ENCODE measurements at places on chromosomes 4 and X.

DNA sequence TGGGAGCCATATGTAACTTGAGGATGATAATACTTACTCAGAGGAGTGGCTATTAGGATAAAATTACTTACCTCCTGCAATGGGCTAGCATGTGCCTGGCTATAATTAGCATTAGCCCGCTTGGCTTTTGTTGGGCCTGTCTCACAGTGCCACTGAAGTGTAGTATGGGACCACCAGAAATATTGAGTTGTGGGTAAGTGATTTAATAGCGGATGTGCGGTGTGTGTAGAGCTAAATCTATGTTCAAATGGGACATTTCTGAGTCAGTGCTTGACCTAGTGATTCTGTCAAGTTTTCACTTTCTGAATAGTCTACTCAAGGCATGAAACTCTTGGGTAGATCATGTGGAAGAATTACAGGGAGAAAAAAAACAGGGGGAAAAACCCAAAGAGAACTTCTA is 3.5 kb upstream of the CLNK start:
- DNase-seq: no peak

- DNase-seq: no peak
Observed at GRCh38 chr4:142547974-142548373, 298.1 kb downstream of the INPP4B start.

DNA sequence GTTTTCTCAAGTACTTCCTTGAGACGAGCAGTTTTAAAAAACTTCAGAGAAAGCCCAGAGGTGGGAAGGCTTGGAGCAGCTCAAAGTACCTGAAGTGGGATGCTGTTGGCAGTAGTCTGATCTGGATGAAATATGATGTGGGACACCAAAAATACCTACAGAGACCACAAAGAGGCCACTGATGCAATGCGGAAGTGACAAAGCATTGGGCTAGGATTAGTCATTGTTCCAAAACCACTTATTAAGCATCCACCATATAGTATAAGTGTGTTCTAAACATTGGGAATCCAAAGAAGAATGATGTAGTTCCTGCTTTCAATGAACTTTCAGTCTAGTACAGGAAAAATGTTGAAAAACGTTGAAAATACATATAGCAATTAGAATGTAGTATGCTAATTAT is 386.1 kb upstream of the CNKSR2 start:
- no peak for DNase-seq

DNA sequence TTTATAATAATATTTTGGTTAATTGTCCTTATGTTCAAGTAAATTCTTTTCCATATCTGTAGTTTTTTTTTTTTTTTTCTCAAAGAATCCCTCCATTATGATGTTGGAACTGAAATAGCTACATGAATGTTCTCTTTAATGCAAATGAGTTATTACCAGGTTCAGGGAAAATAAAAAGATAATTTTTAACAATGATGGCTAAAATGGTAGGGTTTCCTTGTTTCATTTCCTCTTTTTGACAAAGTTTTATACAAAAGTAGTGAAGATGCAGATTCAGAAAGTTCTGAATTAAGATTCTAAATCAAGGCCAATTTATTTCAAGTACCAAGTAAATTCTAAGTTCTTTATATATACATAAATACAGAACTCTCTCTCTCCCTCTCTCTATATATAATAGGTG is 779.0 kb upstream of the INTU start:
- no peak for DNase-seq

- DNase-seq: no peak
Observed at GRCh38 chr4:40702137-40702799, 47.5 kb upstream of the NSUN7 start.

- DNase-seq: no peak
Observed at GRCh38 chr4:5462896-5463295, 245.5 kb downstream of the EVC2 start.

Data from D341Med (cell line).